ENCODE measurements at places on chromosomes 11 and 22.
A peak's percentile ranks its signal among the peaks of the same experiment; 100 is the strongest.

GRCh38 chr11:8601376-8602133, 7.5 kb upstream of the STK33 start:
- DNase-seq: no peak

DNA sequence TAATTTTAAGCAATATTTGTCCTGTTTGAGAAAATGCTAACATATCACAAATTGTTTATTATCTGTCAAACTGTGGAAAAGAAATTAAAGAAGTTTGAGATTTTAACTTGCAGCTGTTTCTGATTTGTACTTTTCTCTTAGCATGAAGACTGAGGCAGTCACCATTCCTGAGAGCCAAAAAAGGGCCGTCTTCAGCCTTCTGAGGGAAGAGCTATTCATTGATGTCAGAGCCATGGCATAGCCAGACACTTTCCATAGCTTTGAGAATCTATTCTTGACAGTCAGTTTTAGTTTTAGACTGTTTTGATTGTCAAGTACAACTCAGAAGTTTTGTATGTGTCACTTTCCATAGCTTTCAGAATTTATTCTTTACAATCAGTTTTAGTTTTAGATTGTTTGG, 32.1 kb downstream of the YAP1 start:
- no peak for DNase-seq

GRCh38 chr11:45876401-45876800, 9.1 kb upstream of the MAPK8IP1 start:
- DNase-seq: no peak

DNA sequence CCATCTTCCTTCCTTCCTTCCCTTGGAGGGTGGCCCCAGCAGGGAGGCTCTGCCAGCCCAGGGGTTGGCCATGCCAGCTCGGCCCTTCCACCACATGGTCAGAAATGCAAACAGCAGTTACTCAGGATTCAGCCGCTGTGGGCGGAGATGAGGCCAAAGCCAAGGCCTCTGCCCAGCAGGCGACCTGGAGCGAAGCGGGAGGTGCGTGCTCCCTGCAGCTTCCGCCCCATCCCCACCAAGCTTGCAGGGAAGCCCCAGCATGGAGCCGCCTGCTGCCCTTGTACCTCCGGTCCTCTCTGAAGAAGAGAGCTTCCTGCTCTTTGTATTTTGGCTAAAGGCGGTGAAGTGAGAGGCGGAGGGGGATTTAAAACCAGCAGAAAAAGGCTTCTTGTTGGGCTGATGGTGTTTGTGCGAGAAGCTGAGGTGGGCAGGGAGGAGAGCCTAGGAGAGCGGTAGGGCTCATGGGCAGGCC, 50.4 kb downstream of the ANO1 start:
- no peak for DNase-seq

GRCh38 chr22:40955571-40955970, 4.4 kb downstream of the RBX1 start:
- peak; percentile 41 for DNase-seq

DNA sequence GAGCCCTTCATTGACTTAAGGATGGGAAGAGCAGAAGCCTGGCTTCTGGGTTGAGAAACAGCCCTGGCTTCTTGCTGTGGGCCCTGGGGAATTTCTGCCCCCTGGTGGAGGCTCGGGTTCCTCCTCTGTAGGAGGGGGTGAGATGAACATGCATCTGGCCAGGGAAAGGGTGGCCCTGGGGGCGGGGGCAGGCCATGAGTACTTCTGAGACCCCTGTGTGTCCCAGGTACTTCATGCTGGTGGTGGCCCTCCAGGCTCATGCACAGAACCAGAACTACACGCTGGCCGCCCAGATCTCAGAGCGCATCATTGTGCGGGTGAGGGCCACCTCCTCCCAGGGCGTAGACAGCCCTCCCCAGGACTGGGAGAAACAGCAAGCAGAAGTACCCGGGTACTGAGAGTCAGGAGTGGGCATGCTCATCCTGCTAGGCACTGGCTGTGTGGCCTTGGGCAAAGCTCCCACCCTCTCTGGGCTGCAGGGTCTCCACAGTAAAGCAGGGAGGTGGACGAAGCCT, 15.8 kb downstream of the TMEM258 start:
- peak; percentile 89 for DNase-seq

DNA sequence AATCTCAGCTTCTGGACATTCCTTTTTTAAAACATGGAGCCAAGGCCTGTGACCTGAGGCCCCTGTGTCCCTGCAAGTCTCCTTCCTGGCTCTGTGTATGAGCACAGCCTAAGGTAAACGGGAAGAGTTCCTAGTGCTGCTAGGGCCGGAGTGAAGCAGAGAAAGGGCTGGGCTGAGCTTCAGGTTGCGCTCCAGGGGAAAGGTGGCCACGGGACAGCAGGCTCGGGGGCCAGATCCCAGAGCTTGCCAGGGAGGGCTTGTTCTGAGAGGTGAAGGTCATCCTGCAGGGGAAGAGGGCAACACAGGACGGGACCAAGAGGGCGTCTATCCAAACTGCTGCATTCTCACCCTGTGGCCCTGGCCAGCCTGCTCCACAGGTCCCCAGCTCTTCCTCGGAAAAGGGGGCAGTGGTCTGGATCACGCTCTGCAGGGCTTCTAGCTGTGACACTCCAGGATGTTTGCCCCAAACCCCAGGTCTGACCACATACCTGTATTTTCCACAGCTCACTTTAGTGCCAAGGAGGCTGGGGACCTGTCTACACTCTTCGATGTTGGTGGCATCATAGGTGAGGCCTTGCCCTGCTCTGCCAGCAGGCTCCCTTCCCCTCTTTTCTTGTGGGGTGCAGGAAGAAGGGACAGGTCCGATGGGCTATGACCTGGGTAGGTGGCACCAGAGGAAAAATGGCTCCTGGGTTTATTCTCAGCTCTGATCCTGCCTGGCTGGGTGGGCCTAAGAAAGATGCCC, 20.4 kb downstream of the SLC37A2 start:
- no peak for DNase-seq

DNA sequence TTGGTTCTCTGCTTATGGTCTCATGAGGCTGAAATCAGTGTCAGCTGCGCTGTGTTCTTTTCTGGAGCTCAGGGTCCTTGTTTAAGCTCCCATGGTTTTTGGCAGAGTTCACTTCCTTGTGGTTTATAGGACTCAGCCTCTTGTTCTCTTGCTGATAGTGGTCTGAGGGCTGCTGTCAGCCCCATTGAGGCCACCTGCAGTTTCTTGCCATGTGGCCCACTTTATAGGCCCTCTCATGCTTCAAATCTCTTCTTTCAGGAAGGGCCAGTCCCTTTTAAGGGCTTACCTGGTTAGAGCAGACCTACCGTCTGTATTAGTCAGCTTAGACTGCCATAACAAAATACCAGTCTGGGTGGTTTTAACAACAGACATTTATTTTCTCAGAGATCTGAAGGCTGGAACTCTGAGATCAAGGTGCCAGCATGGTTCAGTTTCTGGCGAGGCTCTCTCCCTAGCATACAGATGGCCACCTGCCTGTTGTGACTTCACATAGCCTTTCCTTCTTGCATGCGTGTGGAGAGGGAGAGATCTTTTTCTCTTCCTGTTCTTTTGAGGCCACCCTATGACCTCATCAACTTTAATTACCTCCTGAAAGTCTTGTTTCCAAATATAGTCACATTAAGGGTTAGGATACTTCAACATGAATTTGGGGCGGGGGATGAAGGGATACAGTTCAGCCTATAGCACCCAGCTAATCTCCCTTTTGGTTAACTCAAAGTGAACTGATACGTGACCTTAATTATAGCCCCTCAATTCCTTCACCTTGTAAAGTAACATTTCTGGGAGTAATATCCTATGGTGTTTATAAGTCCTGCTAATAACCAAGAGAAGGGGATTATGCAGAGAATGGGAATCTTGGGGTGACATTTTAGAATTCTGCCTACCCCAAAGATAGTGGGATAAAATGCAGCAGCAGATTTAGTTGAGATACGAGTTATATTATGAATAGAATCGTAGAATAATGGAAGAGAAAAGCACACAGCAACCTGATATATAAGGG, 131.8 kb downstream of the UVRAG start:
- peak; percentile 43 for DNase-seq

GRCh38 chr11:11311169-11311568, 41.9 kb downstream of the CSNK2A3 start:
- peak; percentile 92 for DNase-seq

- DNase-seq: no peak
Observed at GRCh38 chr11:14266622-14267021, 92.4 kb downstream of the RRAS2 start.

DNA sequence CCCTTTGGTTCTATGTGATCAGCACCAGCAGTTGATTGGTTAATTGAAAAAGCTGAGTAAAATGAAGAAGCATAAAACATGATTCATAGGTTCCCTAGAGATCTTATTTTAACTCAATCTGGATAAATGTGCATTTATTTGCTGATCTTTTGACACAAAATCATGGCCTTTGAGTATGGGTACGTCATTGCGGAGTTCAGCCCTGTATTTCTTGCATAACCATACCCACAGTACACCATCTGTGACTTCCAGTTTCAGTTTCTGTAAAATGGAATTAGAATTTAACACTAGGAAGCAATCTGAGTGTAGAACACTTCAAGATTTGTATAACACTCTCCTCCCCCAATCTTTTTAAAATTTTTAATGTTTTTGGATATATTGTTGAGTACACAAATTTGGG, 358.2 kb downstream of the DDX10 start:
- DNase-seq: no peak

- DNase-seq: peak; percentile 16
Observed at GRCh38 chr11:64092761-64093136, 57.0 kb downstream of the FLRT1 start.

- DNase-seq: no peak
Observed at GRCh38 chr11:125256541-125257189, 92.1 kb downstream of the PKNOX2 start.

GRCh38 chr11:10414659-10415058, 40.4 kb upstream of the AMPD3 start:
- peak; percentile 90 for DNase-seq

- no peak for DNase-seq
Observed at GRCh38 chr11:44537679-44538078, 27.8 kb upstream of the CD82 start.

DNA sequence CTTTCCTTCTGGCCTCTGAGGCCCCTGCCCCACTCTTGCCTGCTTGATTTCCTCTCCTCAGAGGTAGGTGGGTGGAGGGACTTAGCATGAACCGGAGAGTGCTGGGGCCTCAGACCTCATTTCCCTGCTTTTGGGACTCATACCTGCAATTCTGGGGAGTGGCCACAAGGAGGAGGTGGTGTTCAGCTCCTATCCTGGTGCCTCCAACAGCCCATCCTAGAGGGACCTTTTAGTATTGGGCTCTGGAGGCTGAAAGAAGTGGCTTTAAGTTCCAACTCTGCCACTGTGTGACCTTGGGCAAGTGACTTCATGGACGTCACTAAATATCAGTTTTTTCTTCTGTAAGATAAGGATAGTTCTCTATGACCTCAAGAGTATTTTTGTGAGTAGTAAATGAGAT, 98.6 kb downstream of the KIAA1671 start:
- DNase-seq: peak; percentile 23

GRCh38 chr11:10543782-10544181, 2.8 kb upstream of the RNF141 start:
- DNase-seq: no peak

Data from NB4 (cell line).